Dorsolateral prefrontal cortex (tissue), 122 donors: ENCODE measurements at places on chromosomes 11 and 22.

- no peak for DNase-seq
These were observed 14.9 kb downstream of the GAS2 start for GRCh38 chr11:22681281-22681812.

DNA sequence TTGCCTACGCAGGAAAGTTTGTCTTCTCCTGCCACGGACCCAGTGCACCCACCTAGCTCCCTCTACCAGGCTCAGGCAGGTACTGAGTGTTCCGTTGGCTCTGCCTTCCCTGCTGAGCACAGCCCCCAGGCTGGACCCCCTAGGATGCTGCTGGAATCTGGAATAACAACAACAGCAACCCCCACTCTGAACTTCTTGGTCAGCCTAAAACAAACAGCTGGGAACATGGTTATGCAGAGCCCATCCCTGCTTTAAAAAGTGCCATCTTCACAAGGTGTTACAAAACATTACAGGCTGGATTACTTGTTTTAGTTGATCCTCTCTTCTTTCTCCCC is 1.8 kb downstream of the OPCML start:
- DNase-seq, result no peak

- no peak for DNase-seq
These were observed 409.2 kb downstream of the TBC1D22A start for GRCh38 chr22:47171441-47172221.

GRCh38 chr22:49331878-49332277 is 495.8 kb downstream of the BRD1 start:
- peak; percentile 29 for DNase-seq

DNA sequence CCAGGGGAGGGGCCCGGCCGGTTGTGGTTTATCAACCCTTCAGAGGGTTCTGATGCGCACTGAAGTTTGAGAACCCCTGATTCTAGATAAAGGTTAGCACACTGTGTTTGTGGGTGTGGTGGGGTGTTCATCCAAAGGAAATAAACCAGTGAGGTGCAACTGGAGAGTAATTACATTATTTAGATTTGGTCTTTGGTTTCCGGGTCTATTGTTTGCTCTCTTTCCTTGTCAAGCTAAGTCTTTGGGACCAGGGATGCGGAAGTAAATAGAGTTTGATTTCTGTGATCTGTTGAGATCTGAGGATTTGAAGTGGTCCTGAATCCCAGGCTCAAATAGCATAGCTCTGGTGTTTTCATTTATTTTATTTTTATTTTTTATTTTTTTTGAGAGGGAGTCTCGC is 50.5 kb upstream of the CLMP start:
- no peak for DNase-seq

DNA sequence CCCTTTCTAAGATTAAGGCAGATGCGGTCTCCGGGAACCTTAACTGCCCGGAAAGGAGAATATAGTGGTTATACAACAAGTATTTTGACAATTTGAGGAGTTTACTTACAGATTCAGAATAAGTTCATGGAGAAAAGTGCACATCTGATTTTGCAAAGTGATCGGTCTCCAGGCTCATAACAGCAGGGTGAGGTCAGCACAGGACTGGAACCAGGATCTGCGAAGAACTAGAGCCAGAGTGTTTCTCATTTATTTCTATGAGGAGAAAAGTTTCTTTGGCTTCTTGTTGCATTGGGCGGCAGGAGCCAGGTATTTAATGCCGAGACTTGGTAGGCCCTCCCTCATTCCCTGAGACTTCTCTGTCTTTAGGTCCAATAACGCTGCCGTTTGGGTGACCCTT is 3.7 kb downstream of the ADAMTS15 start:
- no peak for DNase-seq

DNA sequence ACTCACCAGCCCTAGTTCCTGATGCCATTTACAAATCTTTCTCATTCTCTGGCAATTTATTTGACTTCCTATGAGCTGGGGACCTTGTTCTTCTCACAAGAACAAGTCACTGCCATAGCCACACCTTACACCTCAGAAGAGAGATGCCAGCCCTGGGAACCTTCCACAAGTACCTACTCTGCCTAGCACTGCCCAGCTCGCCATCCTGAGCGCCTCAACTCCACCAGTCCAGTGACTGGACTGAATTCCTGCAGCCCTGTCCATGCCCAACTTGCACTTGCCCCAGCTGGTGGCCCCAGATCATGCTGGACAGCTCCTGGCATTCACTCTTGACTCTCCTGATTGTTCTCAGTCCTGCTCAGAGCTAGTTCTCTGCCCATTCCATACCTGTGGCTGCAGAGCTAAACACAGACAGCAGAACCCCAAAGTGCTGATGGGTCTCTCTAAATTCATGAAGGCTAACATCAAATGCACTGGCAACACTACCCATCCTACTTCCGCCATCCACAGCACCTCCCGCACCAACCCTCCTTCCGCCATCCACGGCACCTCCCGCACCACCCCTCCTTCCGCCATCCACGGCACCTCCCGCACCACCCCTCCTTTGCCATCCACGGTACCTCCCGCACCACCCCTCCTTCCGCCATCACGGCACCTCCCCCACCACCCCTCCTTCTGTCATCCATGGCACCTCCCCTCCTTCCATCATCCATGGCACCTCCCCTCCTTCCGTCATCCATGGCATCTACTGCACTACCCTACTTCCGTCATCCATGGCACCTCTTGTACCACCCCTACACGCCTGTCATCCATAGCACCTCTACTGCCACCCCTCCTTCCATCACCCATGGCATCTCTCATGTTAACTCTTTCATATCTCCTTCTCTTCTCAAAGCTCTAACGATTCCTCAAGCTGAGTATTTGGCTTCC is 23.6 kb upstream of the SLC25A1 start:
- no peak for DNase-seq

DNA sequence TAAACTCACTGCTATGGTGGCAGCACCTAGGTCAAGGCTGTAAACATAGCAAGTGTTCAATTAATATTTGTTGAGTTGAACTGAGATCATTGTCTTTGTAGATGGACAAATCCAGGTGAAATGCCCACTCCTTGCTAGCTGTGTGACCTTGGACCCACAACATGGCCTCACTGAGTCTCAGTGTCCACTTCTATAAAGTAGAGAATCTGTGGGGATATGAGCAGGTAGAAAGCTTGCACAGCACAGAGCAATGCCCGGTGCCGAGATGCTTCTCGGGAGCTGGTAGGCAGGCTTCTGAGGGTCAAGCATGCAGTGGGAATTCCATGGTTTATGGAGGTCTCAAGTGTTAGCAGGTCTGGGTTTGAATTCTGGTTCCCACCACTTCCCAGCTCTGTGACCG is 97.9 kb upstream of the SYT13 start:
- no peak for DNase-seq

DNA sequence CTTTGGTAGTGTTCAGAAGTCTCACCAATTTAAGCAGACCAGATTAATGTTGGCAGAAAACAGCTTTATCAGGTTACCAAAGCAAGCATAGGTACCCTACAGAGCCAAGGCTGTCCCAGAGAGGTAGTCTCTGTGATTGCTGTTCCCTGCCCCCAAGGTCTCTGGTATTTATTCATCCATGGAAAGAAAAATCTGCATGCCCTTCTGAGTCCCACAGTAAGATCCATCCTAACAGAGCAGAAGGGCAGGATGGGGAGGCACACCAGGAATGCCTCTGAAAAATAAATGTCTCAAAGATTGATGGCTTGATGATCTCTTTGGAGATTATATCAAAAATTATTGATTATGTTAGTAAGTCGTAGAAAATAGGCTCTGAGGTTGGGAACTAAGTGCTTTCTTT is 122.8 kb downstream of the FAT3 start:
- DNase-seq, result no peak

GRCh38 chr11:108069947-108070346 is 51.4 kb upstream of the ACAT1 start:
- no peak for DNase-seq

DNA sequence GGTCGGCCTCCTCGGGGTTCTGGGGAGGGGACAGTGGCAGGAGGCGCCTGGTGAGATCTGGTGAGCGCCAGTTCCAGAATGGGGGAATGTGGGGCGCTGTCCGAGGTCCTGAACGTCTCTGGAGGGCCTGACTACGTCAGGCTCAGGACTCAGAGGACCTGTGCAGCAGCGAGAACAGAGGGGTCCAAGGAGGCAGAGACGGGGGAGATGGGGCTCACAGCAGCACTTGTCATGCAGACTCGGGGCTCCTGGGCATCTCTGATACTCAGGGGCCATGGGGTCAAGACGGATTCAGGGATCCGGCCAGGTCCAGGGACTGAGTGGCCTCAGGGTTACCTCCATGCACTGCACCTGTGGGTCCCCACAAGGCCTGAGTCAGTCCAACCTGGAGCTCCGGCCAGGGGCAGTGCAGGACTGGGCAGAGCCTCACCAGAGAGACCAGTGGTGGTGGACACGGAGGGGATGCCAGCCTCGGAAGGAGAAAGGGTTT is 92.2 kb downstream of the BRD1 start:
- no peak for DNase-seq

DNA sequence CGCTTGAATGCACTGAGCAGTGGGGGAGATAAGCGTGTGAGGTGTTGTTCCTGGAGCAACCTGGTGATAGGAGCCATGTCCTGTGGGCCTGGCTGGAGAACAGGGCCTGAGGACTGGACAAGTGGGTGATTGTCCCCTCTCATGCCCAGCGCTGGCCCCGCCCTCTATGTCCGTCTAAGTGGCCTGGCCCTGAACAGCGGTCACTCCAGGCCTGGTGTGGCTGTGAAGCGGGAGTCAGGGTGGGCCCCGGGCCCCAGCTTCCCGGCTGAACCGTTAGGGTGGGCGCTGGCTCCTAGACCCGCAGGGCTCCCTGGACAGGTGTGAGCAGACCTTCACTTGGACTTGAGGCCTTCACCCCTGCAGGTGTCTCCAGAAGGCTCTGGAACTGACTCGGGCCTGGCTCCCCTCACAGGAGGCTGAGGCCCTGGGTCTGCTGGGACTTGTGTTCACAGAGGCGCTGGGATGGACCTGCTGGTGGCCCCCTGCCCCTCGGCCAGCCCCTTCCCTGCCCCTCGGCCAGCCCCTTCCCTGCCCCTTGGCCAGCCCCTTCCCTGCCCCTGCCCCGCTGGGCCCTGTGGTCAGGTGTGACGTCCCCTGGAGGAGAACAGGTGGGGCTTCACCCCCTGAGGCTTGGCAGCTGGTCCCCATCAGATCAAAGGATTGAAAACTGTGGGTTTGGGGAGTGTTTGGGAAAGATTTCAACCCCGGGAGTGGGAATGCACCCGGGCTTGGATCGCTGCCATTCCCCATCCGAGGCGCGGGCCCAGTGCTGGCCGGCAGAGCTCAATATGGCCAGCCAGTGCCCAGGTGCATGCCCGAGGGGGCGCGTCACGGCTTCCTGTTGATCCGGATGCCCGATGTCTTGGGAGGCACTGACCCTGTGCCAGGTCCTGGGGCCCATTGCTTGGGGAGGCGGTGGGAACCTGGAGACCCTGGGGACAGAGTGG is 3.2 kb upstream of the MUC6 start:
- DNase-seq, result no peak

DNA sequence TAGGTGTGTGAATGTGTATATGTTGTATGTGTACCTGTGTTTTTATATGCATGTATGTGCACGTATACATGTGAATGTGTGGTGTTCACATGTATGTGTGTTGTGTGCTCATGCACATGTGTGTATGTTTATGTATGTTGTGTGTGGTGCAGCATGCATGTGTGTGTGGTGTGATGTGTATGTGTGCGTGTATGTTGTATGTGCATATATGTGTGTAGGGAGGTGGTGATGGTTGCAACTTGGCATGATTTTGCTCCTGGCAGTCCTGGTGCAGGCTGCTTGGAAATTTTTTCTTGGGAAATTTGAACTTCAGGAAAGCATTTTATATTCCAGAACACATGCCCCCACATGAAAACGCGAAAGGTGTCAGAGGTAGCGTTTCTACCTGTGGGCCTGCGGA is 1177.8 kb downstream of the TBC1D22A start:
- DNase-seq, result no peak

- DNase-seq, result no peak
These were observed 22.7 kb downstream of the KCNJ4 start for GRCh38 chr22:38432264-38432663.

GRCh38 chr11:36469881-36470802 is 39.9 kb downstream of the TRAF6 start:
- DNase-seq, result no peak

GRCh38 chr11:85867751-85868150 is 12.6 kb downstream of the CCDC83 start:
- DNase-seq, result no peak

DNA sequence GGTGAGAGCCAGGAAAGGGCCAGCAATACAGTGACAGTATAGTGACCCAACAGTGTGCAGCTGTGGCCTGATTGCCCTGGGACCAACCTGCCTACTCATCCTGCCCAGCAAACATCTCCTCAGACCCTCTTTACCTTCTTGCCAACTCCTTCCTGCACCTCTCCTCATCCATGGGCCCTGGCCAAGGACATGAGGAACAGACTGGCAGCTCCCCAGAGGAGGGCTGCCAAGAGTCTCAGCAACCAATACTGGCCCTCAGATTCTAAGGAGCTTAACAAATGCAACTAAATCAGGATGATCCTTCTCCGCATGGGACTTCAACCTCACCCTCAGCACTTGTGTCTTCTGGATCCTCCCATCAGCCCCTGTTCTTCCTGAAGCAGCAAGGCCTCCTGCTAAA is 77.0 kb downstream of the RPL27A start:
- no peak for DNase-seq

GRCh38 chr11:21428796-21429195 is 759.4 kb downstream of the NELL1 start:
- DNase-seq, result no peak

DNA sequence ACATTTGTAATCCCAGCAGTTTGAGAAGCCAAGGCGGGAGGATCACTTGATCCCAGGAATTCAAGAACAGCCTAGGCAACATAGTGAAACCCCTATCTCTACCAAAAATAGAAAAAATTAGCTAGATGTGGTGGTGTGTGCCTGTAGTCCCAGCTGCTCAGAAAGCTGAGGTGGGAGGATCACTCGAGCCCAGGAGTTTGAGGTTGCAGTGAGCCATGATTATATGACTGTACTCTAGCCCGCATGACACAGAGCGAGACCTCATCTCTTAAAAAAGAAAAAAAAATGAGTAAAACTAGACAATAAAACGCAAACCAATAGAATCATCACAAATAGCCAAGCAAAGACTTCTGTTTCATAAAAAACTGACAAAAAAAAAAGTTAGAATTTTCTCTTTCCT is 21.8 kb downstream of the NUCB2 start:
- no peak for DNase-seq

DNA sequence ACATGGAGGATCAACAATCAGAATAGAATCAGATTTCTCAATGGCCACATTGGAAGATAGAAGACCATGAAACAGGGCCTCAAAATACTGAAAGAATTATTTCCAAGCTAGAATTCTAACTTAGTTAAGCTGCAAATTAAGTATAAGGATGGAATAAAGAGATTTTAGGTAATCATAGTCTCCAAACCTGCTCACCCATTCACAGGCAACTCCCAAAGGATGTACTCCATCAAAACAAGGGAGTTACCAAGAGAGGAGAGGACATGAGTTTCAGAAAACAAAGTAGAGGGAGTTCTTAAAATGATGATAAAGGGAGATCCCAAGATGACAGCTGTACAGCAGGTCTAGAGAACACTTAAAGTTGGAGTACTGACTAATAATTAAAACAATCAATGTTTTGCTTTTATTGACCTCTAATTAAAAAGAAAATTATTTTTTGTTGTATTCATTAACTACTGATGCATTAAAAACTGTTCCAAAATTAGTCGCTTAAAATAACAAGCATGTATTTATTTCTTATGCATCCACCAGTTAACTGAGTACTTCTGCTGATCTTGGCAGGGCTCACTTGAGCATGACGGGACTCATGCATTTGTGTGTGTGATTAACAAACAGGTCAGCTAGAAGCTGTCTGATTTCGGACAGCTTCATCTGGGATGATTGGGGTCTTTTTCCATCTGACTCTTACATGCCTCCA is 95.6 kb downstream of the CD44 start:
- DNase-seq, result no peak
